ENCODE measurements at places on chromosomes 2 and 18.
A peak's percentile ranks its signal among the peaks of the same experiment; 100 is the strongest.

GRCh38 chr2:11589316-11589940 is 55.6 kb downstream of the GREB1 start:
- no peak for DNase-seq

- peak; percentile 40 for DNase-seq
These were observed 770 bp downstream of the NBAS start for GRCh38 chr2:15560140-15560987.

- no peak for DNase-seq
These were observed 45.0 kb downstream of the WDR75 start for GRCh38 chr2:189486237-189486770.

- no peak for DNase-seq
These were observed 149.2 kb upstream of the GYPC start for GRCh38 chr2:126506786-126507185.

DNA sequence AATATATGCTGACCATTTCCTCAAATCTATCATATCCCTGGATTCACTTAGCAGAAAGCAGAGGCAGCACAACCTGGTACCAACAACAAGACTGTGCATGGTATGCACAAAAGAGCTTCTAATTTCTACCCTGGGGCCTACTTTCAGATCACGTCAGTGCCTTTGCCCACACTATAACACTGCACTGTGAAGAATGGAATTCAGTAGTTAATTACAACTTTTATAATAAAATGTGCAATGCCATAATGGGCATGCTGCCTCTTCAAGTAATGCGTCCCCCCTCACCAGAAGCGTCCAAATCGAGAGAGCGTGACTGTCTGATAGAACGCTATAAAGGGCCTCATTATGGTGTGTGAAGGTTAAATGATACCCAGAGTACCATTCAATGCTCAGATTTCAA is 328.1 kb upstream of the PKDCC start:
- no peak for DNase-seq

DNA sequence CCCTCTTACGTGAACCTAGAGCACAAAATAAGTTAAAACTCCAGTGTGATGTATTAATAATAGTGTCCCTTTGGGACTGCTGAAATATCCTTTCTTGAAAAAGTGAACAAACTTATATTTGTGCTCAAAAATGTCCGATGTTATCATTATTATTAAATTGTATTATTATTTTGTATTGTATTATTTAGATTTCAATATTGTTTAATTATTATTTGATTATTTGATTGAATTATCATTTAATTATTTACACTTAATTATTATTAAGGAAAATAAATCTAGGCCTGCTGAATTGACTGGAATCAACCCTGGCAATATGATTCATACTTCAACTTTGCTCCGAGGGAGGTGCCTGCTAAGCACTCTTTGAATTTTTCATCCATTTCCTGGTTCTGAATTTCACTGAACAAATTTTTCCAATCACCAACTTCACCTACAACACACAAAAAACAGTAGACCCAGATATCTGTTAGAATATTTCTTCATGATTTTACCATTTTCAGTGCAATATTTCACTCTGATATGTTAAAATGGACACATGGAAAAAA is 10.9 kb upstream of the EIF2AK2 start:
- no peak for DNase-seq

DNA sequence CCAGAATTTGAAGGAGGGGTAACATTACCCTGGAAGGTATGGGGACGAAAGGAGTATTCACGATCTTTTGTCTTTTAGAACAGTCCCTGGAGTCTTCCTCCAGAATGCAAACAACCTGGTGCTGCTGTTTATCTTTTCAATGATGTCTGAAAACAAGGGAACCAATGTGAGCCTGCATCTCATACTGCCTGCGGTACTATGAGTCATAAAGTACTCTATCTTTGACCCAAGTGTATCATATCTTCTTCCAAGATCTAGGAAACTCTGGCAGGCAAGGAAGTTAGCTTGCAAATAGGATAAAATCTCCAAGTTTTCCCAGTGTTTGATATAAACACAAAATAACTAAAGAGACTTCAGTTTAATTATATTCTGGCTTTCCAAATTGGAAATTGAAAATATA is 968.5 kb downstream of the LRP1B start:
- DNase-seq = no peak

- no peak for DNase-seq
These were observed 541.2 kb upstream of the POU3F3 start for GRCh38 chr2:104312684-104313083.

- DNase-seq = peak; percentile 42
These were observed 811 bp downstream of the ADD2 start for GRCh38 chr2:70767079-70767698.

- no peak for DNase-seq
These were observed 120.7 kb upstream of the PXDN start for GRCh38 chr2:1864981-1865421.

DNA sequence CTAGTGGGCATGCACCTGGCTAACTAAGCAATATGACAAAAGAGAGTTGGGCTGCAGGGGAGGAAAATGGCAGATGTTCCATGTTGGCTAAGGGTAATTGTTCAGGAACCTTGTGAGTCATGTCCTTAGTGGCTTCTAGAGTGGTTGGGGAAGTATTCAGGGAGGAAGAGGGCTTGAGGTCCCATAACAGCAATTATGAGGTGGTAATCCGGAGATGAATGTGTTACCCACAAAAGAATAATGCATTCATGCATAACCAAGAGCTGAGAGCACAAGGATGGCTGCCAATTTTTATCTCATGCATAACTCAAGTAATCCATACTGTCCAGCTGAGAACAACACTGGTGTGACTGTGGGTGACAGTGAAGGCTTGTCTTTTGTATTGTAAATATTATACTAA is 42.9 kb downstream of the TMEFF2 start:
- DNase-seq = peak; percentile 93

- DNase-seq = no peak
These were observed 34.0 kb downstream of the DOCK10 start for GRCh38 chr2:225008179-225008856.

DNA sequence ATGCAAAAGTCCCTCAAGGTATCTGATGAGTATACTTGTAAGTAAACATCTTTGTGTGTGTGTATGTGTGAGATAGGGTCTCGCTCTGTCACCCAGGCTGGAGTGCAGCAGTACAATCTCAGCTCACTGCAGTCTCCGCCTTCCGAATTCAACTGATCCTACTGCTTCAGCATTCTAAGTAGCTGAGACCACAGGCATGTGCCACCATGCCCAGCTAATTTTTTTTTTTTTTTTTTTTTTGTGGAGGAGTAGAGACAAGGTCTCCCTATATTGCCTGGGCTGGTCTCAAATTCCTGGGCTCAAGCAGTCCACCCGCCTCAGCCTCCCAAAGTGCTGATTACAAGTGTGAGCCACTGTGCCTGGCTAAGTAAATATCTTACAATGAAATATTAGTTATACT is 23.2 kb downstream of the ADAM17 start:
- no peak for DNase-seq

- no peak for DNase-seq
These were observed 357.0 kb downstream of the FBXO15 start for GRCh38 chr18:73790587-73790986.

DNA sequence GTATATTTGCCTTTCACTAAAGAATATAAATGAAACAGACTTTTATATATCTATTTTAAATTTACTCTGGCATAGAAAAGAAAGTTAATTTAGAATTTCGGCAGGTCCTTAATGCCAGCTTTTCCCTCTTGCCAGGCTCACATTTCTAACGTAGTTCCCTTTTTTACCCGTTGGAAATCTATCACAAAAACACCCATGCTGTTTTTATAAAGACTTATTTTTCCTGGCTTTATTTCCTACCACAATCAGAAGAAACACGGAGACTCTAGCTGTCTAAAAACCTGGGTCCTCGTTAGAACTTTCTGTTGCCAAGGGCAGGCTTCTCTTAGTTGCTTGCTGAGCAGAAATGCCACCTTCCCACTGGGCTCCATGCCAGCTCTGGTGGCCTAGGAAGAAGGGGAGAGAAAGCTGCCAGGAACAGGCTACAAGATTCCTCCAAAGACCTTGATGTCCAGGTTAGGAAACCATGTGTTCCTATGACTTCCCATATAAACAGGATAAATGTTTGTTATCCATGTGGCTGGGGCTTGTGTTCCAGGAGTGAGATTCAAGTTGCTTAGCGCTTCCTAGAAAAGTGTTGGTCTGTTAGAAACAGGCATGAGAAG is 17.8 kb upstream of the TMEM18 start:
- DNase-seq = no peak

DNA sequence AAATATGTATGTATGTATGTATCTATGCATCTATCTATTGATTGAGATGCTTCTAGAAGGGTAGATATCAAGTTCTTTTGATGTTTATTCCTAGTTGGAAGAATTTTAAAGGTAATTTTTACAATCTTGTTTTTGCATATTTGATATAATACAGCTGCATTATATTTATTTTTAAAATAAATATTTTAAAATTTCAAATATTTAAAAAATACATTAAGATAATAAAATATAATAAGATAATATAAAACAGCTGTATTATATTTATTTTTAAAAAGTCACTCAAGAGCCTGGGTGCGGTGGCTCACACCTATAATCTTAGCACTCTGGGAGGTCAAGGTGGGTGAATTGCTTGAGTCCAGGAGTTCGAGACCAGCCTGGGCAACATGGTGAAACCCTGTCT is 92.5 kb downstream of the LIPG start:
- no peak for DNase-seq

- DNase-seq = no peak
These were observed 213.1 kb downstream of the CD226 start for GRCh38 chr18:69734536-69734935.

GRCh38 chr2:235551965-235552364 is 58.1 kb downstream of the AGAP1 start:
- peak; percentile 69 for DNase-seq

- peak; percentile 78 for DNase-seq
These were observed 37.1 kb downstream of the EXOC6B start for GRCh38 chr2:72788756-72789155.

DNA sequence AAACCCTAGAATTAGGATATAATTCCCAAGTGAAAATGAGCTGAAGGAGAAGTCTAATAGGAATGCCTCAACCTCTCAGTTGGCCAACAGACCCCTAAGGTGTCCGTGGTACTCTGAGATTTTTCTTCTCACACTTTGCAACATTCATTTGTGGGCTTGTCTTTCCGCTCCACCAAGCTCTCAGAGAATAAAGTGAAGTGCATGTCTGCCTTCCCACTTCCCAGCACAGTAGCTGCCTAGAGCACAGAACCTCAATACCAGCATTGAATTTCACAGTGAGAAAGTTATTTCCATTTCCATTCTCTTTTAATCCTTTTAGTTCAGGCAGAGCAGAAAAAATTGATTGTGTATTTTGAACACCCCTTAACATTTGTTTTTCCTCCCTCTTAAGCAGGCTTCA is 451.8 kb downstream of the TGIF1 start:
- DNase-seq = no peak

DNA sequence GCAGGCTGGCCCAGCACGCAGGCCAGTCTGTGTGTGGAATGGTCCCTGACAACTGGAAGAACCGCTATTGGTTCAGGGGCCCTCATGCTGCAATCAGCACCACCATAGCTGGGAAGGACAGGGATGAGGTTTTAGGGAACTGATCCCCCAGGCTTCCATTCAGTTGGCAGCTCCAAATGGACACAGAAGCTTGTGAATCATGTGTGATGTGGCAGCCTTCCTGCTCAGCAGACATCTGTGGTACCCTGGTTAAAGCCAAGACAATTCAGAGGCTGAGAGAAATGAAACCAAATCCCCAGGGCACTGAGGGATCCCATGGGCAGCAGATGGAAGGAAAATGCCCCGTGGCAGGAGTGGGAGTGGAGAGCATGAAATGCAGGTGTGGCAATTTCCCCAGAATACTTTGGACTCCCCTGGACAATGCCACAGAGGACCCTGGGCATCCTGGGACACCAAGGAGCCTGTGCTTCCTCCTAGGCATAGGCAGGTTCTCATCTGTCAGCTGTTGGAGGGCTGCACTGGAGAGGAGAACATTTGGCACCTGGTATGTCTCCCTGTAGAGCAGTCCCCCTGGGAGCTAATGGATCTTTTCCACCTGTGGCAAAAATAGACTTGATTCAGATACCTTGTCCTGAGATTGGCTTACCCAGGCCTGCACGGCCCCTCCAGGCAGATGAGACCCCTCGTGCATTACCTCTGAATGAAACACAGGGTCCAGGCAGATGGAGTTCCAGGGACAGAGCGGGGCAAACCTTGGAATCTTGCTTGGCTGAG is 162.2 kb upstream of the BCL2L11 start:
- no peak for DNase-seq

GRCh38 chr2:55595536-55595935 is 21.9 kb downstream of the PPP4R3B start:
- no peak for DNase-seq

DNA sequence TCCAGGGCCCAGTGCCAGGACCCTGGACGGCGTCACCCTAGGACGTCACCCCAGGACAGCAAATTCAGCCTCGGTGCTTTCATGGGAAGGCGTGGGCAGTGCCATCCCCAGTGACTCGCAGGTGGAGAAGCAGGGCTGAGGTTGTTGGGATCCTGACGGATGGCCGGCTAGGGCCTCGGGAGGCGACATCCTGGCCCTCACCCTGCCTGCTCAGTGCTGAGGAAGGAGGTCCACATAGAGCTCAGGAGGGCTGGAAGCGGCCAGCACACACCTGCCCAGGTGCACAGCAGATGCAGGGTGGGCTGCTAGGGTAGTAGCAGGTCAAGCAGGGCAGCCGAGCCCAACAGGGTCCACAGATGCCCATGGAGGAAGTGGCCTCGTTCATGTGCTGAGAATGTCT is 482.0 kb upstream of the SALL3 start:
- DNase-seq = no peak

DNA sequence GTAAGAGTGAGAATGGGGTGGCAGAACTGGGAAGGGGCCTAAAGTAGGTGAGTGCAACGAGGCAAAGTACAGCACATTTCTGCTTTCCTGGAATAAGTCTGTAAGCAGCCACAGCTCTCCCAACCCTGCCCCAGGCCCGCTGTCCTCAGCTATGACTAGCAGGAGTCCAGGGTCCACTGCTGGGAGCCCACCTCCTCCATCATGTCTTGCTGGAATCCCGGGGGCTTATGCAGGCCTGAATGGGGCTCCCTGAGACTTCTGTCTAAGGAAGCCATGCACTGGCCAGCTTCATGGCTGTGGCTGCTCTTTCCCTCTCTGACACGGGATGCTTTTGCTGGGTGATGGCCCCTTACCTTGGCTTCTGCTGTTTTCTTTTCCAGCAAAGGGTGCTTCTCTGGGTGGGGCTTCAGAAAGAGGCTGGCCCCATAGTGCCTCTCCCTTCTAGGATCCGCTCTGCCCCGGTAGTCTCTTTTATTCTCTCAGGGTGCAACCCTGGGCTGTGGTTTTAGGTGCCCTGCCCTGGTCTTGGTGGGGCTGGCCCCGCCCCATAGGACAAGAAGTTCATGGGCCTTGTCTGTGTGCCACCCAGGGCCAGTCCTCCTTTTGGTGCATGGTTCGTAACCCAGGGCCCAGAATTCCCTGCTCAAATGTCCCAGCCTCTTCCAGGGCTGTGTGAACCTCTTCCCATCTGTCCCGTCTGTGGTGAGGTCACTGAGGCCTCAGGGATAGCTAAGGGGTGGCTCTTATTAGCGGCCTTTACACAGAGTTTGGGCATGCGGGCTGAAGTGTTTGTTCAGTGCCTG is 33.8 kb upstream of the POLE4 start:
- no peak for DNase-seq

GRCh38 chr2:64419596-64420165 is 34.3 kb upstream of the LGALSL start:
- no peak for DNase-seq
